Stimulated activated CD4-positive, alpha-beta T cell treated with anti-CD3 and anti-CD28 coated beads, Interleukin-1b, Interleukin-23, amount 100 ng/mL, for 1 hour (primary cell): ENCODE measurements at places on chromosomes 2 and 18.

DNA sequence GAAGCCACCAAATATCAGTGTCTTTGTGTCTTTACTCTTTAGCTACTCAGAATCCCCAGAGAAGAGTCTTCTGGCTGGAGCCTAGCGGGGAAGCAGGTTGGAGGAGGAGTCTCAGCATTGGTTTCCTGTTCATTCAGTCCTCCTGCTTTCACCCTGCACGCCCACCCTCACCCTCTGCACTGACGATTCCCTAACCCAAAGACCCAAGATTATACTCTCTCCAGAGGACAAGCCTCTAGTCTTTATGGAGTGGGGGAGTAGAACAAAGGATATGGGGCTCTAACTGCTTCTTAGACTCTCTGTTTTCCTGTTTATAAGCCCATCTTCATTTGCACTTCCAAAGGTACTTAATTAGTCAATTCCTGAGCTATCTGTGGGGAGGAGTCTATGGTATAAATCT, 338.8 kb downstream of the AGPS start:
- no peak for DNase-seq

DNA sequence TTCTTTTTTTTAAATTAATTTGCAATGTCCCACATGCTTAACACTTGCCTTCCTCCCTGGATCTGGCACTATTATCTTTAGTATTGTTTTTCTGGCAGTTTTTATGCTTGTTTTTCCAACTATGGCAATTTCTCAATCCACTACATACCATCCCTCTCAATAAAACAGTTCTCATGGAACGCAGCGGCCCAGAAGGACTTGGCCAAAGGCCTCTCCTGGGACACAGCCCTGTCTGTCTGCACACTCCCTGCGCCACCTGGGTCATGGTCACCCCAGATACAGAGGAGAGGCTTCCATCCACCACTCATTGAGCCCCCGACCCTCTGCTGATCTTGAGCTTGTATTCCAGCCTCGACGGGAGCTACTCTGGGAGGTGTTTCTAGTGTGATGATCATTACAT, 91.2 kb downstream of the TWIST2 start:
- DNase-seq, result no peak

DNA sequence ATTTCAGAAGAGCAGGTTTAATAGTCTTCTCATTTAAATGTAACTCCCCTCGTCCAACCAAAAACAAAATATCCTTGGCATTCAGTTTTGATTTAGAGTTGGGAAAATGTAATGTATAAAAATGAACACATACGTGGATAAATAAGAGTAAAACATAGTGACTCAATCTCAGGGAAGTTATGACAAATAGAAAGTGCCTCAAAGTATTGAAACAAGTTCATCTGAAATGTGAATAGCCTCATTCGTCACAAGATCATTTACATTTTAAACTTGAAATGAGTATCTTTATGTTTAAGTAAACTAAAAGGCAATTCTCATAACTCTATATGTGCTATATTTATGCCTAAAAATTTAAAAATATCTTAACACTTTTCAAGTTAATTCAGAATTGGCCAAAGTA, 122.2 kb upstream of the SMAD7 start:
- no peak for DNase-seq

DNA sequence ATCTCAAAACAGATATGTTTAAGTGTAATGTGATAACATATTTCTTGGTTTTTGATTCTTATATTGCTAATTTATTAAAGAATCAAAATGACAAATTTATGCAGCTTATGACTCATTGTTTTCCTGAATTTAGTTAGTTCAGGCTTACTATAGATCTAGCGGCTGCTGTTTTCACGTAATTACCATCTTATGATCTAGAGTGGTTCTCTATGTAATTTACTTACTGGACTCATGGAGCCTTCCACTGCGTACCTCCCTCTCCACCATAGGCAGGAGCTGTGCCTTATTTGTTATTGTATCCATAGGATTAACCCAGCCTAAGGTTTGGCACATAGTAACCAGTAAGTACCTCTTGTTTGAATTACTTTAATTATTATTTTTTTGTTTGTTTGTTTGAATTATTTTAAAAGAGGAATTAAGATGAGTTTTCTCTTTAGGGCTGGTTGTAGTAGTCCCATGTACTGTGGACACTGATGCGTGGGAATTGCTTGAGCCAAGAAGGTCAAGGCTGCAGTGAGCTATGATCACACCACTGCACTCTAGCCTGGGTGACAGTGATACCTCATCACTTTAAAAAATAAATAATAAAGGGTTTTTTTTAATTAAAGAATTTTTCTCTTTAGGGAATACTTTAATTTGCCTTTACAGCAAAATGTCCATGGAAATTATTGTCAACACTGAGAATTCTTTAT, 165.5 kb downstream of the PHLPP1 start:
- no peak for DNase-seq

DNA sequence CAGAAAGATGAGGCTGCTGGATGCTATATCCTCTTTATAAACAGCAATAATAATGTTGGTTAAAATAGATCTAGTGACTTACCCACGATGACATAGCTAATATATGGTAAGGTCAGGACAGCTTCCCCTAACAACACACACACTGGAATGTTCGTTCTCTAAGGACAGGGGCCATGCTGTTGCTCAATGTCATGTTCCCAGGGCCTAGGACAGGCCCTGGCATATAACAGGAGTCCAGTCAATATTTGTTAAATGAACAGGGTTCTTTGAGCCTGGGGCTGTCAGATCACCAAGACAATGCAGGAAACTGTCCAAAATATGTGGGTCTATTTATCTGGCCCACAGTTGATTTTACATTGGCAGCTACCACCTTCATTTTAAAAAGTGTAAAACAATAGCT, 207.1 kb upstream of the MEX3C start:
- DNase-seq, result no peak

DNA sequence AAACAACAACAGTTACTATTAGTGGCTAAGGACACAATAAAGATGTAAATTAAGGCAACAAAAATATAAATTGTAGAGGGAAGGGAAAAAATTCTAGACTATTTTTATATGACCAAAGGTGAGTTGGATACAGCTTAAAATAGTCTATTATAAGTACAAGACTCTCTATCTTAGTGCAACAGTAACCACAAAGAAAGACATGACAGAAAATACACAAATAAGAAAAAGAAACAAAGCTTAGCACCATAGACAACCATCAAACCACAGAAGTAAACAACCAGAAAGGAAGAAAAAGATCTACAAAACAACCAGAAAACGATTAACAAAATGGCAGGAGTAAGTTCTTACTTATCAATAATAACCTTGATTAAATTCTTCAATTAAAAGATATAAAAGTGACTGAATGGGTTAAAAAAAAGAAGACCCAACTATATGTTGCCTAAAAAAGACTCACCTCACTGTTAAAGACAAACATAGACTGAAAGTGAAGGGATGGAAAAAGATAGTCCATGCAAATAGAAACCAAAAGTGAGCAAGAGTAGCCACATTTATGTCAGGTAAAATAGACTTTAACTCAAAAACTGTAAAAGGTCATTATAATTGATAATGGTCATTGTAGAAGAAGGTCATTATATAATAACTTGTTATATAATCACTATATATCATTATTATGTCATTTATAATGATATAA, 62.5 kb downstream of the USP40 start:
- no peak for DNase-seq

DNA sequence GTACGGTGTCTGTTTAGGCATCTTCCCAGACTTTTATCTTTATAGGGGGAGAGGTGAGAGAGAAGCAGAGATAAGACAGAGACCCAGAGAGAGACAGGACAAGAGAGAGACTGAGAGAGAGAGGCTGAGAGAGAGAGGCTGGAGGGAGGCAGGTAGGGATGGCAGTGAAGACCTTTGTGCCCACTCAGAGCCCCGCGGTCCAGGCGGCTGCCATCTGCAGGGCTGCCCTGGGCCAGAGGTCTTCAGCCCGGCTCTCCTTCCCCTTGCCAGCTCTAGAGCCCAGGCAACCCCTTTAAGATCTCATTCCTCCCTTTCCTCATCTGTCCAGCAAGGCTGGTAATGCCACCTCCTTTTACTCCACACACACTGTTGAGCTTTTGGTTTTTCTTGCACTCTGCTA, 610.0 kb downstream of the GALR1 start:
- DNase-seq, result no peak

- no peak for DNase-seq
These were observed 162.7 kb upstream of the COL3A1 start for GRCh38 chr2:188811522-188811921.

GRCh38 chr2:130371723-130372054, 15.8 kb downstream of the PTPN18 start:
- DNase-seq, result no peak

DNA sequence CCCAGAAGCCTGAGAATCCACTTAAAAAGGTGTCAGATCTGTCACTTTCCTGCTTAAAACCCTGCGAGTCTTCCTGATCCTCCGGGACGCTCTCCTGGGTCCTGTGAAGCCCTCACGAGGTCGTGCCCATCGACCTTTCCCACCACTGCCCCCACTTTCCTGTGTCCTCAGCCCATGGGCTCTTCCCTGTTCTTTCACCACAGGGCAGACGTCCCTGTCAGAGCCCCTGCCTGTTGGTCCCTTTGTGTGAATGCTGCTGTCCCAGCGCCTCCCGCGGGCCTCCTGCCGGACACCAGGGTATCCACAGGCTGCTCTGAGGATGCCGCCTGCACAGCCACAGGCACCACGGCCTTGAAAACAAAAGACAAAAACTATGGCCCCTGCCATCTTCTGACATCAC, 125.6 kb downstream of the TMEM18 start:
- DNase-seq, result no peak

DNA sequence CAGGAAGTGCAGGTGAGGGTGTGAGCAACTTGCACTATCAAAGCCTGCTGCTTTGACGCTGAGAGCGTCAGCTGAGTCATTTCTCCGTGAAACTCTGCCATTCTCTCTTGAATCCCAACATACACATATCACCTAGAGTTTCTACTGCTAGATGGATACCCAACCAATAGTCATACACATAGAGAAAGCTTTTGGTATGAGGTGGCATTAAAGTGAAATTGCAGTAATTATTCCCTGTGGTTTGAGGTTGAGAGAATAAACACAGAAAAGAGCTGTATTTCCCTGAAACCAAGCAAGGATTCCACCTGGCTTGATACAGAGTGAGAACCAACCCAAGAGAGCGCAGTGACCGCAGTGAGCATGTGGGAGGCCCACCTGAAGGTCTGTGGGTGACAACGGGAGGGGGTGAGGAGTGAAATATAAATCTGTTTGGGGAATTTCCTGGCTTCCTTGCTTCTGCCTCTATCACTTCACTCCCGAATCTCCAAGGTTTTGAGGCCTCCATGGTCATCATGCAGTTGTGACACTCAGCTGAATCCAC, 28.8 kb upstream of the TMEM18 start:
- no peak for DNase-seq

DNA sequence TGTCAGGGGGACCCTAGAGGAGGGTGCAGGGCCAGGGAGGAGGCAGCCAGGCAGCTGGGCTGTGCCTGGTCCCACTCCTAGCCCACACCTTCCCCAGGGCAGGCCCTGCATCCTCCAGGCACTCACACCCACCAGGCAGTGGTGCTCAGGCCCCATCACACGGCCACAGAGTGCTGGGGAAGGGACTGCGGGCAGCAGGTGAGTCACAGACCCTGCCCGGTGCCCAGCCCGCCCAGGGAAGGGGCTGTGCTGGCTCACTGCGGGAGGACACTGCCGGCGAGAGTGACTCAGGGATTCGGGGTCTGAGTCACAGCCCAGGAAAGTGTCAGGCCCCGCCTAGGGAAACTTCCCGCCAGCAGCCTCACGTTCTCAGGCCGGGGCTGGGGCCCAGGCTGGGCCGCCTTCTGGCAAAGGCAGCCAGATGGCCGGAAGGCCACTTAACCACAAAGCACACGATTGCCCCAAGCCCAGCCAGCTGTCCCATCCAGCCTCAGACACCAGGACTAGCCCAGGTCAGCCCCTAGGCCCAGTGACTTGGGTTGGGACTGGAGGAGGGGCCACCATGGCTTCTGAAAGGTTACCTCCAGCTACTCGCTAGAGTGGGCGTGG, 42.2 kb downstream of the BIN1 start:
- DNase-seq, result no peak

DNA sequence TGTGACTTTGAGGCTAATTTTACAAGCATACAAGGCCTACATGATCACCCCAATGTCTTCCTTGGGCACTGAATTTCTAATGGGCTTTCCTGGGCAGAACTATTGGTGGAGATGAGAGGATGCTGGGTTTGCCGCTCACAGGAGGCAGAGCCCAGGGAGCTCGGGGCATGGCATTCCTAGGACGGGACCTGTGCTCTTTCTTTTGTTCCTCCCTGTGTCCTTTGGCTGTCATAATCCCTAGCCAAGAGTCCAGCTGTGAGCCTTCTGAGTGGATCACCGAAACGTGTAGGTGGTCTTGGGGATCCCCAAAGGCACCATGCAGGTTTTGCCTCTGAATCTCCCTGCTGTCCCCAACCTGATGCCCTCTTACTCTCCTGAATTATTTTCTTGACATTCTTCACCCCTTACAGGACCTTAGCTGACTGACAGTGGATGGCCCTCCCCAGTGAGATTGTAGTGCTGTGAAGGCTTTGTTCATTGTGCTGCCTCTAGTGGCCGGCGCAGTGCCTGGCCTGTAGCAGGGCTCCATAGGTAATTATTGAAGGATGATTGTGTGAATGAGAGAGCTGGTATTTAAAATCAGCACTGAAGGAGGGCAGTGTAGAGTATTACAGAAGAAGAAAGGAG, 221.9 kb downstream of the ZNF407 start:
- no peak for DNase-seq

DNA sequence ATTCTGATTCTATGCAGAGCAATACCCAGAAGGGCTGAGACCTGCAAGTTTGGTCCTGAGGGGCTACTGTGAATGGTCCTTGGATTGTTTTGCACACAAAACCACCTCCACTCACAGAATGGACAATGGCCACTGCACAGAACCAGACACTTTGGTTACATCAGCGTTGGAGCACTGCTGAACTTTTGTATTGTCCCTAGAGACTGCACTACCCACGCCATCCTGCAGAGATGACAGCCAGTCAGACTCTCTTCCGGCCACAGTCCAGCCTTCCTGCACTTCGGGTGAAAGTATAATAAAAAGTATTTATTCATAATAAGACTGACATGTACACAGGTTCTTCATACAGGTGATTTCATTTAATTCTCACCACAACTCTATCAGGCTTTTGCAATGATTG, 35.7 kb downstream of the CELF4 start:
- no peak for DNase-seq

DNA sequence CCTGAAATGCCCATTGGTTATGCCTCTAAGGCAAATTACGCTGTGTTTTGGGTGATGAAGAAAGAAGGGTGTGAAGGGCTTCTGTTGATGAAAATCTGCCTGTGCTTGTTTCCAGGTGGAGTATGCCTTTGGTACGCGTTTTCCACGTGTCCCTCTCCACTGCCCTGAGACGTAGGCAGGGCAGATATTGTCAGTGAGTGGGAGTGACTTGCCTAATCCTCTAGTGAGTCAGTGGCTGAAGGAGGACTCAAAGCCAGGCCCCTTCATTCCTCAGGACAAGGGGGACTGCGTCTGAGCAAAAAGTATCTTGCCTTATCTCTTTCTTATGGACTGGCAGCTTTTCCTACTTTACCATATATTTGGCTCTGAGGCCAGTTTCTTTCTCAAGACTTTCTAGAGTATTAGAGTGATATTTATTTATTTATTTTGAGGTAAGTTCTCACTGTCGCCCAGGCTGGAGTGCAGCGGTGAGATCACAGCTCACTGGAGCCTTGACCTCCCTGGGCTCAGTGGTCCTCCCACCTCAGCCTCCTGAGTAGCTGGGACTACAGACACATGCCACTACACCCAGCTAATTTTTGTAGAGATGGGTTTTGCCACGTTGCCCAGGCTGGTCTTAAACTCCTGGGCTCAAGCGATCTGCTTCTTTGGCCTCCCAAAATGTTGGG, 10.2 kb downstream of the RALB start:
- no peak for DNase-seq

GRCh38 chr18:35289727-35290093, 319 bp downstream of the ZSCAN30 start:
- DNase-seq, result no peak
